ENCODE measurements at places on chromosomes 2 and 18. TPM values are rescaled to one million over a fixed set of nuclear protein-coding genes. Genes with fewer than 3 reads are reported as not detected.

AMER3 gene
- total RNA-seq: not detected

FBXO41 gene
- total RNA-seq: 0.72 TPM

- DNase-seq: no peak
These were observed at the start of gene MLPH for GRCh38 chr2:237486819-237487448. Gene MLPH, plus strand, starts transcription at chr2:237487251. Its CDS starts 6,176 bp downstream, at chr2:237493427.

CYP27A1 gene
- 4.1 TPM for total RNA-seq

TGFBRAP1 gene
- total RNA-seq: 16.5 TPM
